ENCODE measurements at places on chromosomes 5 and 9. TPM values are rescaled to one million over a fixed set of nuclear protein-coding genes. Genes with fewer than 3 reads are reported as not detected.
A peak's percentile ranks its signal among the peaks of the same experiment; 100 is the strongest.

Gene IDNK
- 8.2 TPM for total RNA-seq

GRCh38 chr5:118796081-118796480 is 192.3 kb downstream of the DTWD2 start:
- no peak for DNase-seq
- H3K27ac ChIP-seq = no peak overlapping the region
- no peaks in the 10 kb centered on the region for H3K27me3 ChIP-seq
- H3K4me1 ChIP-seq = no peaks in the 10 kb centered on the region
- no peaks in the 10 kb centered on the region for H3K36me3 ChIP-seq

Gene CRHBP
- 0.43 TPM for total RNA-seq

DNA sequence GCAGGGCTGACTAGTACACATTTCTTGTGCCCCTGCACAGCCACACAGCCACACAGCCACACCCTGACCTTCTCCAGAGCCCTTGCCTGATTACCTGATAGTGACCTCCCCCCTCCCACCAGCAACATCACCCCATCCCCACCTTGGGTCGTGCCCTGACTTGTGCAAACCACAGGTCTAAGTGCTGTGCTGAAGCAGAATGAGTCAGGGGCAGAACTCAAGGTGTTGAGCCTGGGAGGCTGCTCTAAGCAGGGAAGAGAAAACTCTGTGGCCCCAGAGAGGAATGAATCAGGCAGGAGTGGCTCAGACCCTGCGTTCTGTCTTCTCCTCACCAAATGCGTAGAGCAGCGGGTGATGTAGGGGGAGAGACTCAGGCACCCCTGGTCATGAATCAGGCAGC is 24.3 kb upstream of the FAT2 start:
- no peak for DNase-seq
- H3K4me1 ChIP-seq = peaks cover 21% of the 10 kb centered on the region

DNA sequence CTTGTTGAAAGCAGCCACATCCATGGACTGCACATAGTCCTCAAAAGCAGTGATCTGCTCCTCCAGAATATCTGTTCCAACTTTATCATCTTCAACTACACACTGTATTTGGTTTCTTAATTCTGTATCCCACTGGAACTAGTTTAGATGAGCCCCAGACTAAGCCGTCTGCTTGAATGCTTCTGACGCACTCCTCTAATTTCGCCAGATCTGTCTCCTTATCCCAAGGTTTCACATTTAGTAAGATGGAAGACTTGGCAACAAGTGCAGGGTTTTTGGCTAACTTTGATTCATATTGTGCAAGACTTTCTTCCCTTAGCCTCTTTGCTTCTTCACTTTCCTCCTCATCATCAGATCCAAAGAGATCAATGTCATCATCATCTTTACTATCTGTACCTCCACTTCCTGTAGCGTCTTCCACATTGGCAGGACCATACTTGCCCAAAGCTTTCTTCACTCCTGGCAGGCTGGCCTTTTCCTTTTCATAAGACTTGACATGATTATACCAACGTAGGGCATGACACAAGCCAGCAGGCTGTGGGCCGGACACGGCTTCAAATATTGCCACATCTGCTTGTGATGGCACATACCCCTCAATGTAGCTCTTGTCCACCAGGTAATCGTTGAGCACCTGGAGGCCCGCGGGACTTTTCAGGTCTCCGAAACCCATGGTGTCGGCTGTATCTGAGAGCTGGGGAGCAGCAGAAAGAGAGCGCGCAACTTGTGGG is 56.2 kb upstream of the PIK3R1 start:
- no peaks in the 10 kb centered on the region for H3K36me3 ChIP-seq
- no peaks in the 10 kb centered on the region for H3K27me3 ChIP-seq
- H3K27ac ChIP-seq = no peak overlapping the region
- no peak for DNase-seq
- no peak overlapping the region for H3K4me3 ChIP-seq

Gene HACD4
- 14.8 TPM for total RNA-seq

Gene GARIN3
- not detected for total RNA-seq

- H3K4me1 ChIP-seq = no peaks in the 10 kb centered on the region
- no peak overlapping the region for H3K4me3 ChIP-seq
- no peaks in the 10 kb centered on the region for H3K27me3 ChIP-seq
- no peak for DNase-seq
These were observed 195.7 kb downstream of the CDK5RAP2 start for GRCh38 chr9:120383999-120384924.

- no peaks in the 10 kb centered on the region for H3K36me3 ChIP-seq
- peaks cover 5% of the 10 kb centered on the region for H3K4me1 ChIP-seq
- H3K27me3 ChIP-seq = peaks cover 5% of the 10 kb centered on the region
- H3K27ac ChIP-seq = no peak overlapping the region
- no peak for DNase-seq
- no peak overlapping the region for H3K4me3 ChIP-seq
These were observed 53.3 kb downstream of the UGCG start for GRCh38 chr9:111949919-111950318.

DNA sequence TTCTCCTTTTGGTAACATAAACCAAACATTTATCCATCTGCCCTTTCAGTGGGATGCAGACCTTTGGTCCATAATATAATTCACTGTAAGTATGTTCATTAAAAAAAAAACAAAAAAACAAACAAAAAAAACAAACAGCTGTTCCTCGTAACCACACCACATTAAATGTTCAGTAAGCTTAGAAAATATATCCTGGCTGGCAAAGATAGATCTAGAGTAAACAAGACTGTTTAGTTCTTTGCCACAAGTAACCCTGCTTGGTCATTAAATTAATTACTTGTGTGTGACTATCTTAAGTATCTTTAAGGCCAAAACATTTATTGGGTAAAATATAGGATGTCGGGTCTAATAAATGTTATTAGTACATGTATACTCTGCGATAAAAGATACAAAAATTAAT is 1717.1 kb downstream of the EFNA5 start:
- H3K4me1 ChIP-seq = no peaks in the 10 kb centered on the region
- H3K4me3 ChIP-seq = no peak overlapping the region
- no peak overlapping the region for H3K27ac ChIP-seq
- H3K27me3 ChIP-seq = no peaks in the 10 kb centered on the region
- no peaks in the 10 kb centered on the region for H3K36me3 ChIP-seq

Gene UGT3A1
- not detected for total RNA-seq

DNA sequence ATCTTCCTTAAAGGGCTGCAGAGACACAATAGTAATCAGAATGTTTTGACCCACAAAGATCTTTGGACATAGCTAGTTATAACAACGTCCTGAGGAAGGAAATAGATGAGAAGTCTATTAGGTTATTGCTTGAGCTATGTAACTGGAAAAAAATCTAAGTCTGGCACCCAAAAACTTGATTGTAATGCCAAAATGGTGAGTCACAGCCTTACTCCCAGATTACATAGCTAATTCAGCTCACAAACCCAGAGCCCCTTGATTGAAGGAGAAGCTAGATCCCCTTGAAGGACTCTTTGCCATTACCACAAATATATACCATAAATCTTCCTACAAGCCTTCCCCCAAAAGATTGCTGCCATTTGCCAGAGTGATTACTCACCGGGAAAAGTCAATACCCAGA is 341.8 kb upstream of the KIF2A start:
- DNase-seq = no peak
- no peaks in the 10 kb centered on the region for H3K36me3 ChIP-seq
- H3K27ac ChIP-seq = no peak overlapping the region
- no peaks in the 10 kb centered on the region for H3K4me1 ChIP-seq

DNA sequence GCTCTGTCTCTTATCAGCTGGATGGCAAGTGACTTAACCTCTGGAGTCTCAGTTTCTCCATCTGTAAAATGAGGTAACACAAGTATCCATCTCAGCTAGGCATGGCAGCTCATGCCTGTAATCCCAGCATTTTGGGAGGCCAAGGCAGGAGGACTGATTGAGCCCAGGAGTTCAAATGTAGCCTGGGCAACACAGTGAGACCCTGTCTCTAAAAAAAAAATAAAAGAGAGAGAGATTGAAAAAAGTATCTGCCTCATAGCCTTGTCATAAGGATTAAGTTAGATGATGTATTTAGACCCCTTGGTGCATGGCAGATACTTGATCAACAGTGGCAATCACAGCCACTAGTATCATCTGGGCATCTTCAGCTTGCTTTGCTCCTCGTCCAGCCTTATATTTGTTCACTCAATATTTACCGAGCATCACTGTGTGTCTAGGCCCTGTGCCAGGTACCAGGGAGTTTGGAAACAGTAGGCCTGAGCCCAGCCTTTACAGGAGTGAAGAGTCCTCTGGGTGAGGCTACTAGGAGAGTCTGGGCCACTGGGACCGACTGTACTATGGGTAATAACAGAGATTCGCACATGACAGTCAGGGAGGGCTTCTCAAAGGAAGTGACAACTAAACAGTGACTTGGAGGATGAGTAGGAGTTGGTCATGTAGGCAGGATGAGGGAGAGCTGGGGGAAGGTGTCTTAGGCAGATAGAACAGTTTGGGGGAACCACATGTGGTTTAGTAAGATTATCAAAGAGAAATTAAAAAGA is 34.2 kb downstream of the CORO2A start:
- H3K27me3 ChIP-seq = no peaks in the 10 kb centered on the region
- no peak overlapping the region for H3K27ac ChIP-seq
- peaks cover 8% of the 10 kb centered on the region for H3K4me1 ChIP-seq
- peaks cover 6% of the 10 kb centered on the region for H3K36me3 ChIP-seq

Gene SPATA6L
- total RNA-seq = 0.43 TPM

Gene GPR150
- 1.7 TPM for total RNA-seq

Gene TEX48
- 0.48 TPM for total RNA-seq

Gene LCP2
- total RNA-seq = 313 TPM

- H3K27ac ChIP-seq = no peak overlapping the region
- DNase-seq = no peak
- H3K4me3 ChIP-seq = no peak overlapping the region
- no peaks in the 10 kb centered on the region for H3K4me1 ChIP-seq
These were observed 13.8 kb downstream of the NCS1 start for GRCh38 chr9:130186051-130186450.

DNA sequence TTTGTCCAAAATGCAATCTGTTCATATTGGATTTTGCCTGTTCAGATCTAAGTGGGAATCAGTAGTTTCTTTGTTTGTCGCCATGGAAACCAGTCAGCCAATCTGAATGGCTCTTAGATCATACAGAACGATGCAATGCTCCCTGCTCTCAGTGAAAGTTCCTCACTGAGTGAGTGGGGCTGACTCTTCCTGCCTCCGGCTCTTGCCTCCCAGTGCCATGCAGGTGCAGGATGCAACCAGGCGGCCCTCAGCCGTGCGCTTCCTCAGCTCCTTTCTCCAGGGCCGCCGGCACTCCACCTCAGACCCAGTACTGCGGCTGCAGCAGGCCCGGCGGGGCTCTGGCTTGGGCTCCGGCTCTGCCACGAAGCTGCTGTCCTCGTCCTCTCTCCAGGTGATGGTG is at the start of gene PTPDC1:
PTPDC1 (plus strand) TSS at position 151 of the 400 bp plus-strand sequence; CDS start at position 218, 67 bp downstream.
- H3K27me3 ChIP-seq = no peaks in the 10 kb centered on the region
- H3K4me1 ChIP-seq = peaks cover 16% of the 10 kb centered on the region
- H3K36me3 ChIP-seq = no peaks in the 10 kb centered on the region
- DNase-seq = no peak

Gene SHISAL2B
- total RNA-seq = not detected

Gene SVEP1
- total RNA-seq = not detected

GRCh38 chr9:5552301-5552700 is 42.0 kb downstream of the PDCD1LG2 start:
- DNase-seq = no peak
- no peak overlapping the region for H3K27ac ChIP-seq
- peaks cover 45% of the 10 kb centered on the region for H3K36me3 ChIP-seq
- H3K27me3 ChIP-seq = no peaks in the 10 kb centered on the region
- H3K4me1 ChIP-seq = peaks cover 13% of the 10 kb centered on the region
- no peak overlapping the region for H3K4me3 ChIP-seq

- H3K27me3 ChIP-seq = peaks cover 4% of the 10 kb centered on the region
- H3K27ac ChIP-seq = no peak overlapping the region
- no peak for DNase-seq
- H3K4me1 ChIP-seq = peaks cover 11% of the 10 kb centered on the region
- no peaks in the 10 kb centered on the region for H3K36me3 ChIP-seq
These were observed 157.1 kb downstream of the CCDC192 start for GRCh38 chr5:127860291-127860690.

- H3K36me3 ChIP-seq = no peaks in the 10 kb centered on the region
- H3K4me3 ChIP-seq = no peak overlapping the region
- peak; percentile 61 for DNase-seq
- H3K4me1 ChIP-seq = peaks cover 33% of the 10 kb centered on the region
- peaks cover 45% of the 10 kb centered on the region for H3K27me3 ChIP-seq
These were observed 4.0 kb downstream of the CXXC5 start for GRCh38 chr5:139651853-139652787.

DNA sequence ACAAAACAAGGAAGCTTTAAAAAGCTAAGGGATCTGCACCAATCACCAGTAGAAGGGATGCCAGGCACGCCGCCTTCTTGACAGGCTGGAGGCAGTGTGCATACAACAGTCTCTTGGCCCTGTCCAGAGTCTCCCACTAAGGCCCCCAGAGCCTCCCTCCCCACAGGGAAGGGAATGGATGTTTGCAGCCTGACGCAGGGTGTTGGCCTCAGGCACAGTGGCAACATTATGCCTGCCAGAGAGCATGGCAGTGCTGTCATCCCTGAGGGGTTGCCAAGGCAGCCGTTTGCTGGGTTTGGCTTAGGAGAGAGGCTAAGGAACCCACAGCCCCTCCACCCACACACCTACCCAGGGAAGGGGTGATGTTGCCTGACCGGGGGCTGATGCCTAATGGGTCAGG is 4.8 kb downstream of the HBEGF start:
- no peaks in the 10 kb centered on the region for H3K27me3 ChIP-seq
- DNase-seq = no peak
- H3K4me3 ChIP-seq = peak overlapping the region; percentile 96
- peaks cover 74% of the 10 kb centered on the region for H3K4me1 ChIP-seq

DNA sequence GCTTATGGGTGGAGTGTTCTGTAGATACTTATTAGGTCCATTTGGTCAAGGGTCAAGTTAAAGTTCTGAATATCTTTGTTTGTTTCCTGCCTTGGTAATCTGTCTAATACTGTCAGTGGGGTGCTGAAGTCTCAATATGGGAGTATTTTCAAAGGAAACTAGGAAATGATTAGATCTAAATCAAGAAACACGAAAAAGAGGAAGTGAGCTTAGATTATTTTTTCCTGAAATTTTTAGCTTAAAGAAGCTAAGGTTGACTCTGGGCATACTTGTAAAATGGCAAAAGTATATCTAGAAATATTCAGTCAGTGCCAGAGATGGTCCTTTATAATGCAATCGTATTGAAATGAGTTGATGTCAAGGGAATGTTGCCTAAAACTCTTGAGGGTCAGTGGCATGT is 313.5 kb downstream of the ICE1 start:
- H3K4me1 ChIP-seq = no peaks in the 10 kb centered on the region

All from activated CD4-positive, alpha-beta memory T cell treated with anti-CD3 and anti-CD28 coated beads, Interleukin-2, amount 10 ng/mL, durations not matched to agents 7 days and 5 days (primary cell).